ENCODE measurements at places on chromosomes 7 and 10.

DNA sequence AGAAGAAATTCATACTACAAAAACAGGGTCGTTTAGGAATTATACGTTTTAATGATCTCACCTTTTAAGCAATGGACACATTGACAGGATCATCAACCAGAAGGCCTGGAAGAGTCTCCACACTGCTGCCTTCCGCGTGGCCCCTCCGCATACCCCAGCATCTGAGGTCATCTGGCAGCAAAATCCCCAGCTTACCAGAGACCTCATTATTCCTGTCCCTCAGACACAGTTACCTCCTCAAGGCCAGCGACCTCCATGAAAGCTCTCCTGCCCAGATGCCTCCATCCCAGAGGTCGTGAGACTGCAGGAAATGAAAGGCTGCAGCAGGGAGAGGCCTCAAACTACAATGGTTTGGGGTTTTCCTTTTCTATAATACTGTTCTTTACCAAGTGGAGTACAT, 14.8 kb upstream of the GSAP start:
- DNase-seq, result no peak

GRCh38 chr10:69044546-69044945, 43.4 kb upstream of the SRGN start:
- no peak for DNase-seq

DNA sequence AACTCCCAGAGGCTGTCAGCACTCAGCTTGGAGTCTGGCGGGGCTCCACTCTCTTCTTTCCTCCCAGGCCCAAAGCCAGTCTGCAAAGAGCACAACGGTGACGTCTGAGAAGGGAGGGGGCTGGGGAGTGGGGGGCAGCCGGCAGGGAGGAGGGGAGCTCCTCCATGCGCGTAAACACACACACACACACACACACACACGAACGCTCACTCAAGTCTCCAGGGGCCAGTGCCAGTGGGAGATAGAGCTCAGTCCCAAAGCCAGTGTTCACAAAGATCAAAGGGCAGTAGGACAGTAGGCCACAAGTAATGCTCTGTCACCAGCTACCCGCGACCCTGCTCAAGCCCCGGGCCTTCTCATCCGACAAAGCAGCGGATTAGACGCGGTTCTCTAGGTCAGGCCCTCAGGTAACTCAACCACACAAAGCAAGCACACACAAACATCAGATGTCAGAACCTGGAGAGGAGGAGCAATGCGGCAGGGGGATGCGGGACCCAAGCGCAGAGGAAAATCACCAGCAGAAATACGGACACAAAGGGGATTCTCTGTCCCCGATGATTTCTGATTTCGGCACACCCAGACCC, 19.9 kb downstream of the TCAF1 start:
- no peak for DNase-seq

DNA sequence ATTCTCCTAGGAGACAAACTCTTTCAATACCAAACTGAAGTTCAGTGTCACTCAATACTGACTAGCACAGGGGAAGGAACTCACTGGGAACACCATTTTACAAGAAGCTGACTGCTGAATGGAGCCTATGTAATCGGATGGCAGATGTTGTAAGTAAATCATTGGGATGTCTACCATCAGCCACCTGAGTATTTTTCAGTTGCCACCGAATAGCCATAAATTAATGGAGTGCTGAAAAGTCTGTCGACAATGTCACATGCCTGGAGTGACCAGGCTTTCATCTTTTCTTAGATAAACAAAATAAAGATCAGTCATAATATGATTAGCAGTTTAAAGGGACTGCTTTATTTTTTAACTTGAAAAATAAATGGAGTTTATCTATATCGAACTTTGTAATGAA, 145.9 kb upstream of the SEMA3E start:
- no peak for DNase-seq

- DNase-seq, result no peak
Measured at GRCh38 chr10:77926566-77927401, at the start of gene DLG5. DLG5 (minus strand) TSS chr10:77926755; CDS start chr10:77926520, 235 bp downstream.

- DNase-seq, result no peak
Measured at GRCh38 chr7:47786557-47787248, 161.6 kb downstream of the PKD1L1 start.

DNA sequence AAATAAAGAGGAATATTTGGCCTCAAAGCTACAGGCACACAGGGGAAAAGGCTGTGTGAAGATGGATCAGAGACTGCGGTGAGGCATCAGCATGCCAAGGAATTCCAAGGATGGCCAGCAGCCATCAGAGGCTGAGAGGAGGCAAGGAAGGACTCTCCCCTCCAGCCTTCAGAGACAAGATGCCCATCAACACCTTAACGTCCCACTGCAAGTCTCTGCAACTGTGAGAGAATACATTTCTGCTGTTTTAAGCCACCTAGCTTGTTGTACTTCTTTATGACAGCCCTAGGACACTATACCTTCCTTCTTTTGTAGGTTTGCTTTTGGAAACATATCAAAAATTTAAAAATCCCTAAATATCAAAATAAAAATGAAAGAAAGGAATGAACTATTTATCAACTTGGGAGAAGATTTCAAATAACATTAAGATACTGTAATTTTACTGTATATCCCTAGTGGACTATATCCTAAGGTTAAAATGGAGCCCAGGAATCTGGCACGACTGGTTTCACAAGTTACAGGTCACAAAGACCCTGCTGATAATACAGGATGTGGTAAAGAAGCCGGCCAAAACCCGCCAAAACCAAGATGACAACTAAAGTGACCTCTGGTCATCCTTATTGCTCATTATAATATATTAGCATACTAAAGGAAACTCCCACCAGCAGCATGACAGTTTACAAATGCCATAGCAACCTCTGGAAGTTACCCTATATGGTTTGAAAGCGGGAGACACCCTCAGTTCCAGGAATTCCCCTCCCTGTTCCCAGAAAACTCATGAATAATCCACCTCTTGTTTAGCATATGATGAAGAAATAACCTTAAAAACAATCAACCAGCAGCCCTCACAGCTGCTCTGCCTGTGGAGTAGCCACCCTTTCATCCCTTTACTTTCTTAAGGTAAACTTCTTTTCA, 185.2 kb downstream of the AVL9 start:
- no peak for DNase-seq

DNA sequence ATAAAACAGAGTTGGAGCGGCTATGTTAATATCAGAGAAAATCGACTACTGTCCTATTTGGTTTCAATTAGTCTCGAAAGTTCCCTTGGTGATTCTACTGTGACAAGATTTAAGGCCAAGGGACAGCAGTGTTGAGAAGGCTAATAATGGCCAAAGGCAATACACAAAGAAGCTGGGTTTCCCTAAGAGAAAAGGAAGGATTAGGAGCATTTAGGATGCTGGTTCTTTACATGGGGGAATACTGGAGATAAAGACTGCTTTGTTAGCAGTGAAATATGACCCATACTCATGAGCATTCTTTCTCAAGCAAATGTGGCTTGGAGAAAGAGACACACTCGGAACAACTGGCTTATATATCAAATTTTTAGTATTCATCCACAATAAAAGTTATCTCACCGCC, 32.2 kb downstream of the IQUB start:
- no peak for DNase-seq

- no peak for DNase-seq
Measured at GRCh38 chr10:79413196-79413595, 32.2 kb downstream of the ZCCHC24 start.

DNA sequence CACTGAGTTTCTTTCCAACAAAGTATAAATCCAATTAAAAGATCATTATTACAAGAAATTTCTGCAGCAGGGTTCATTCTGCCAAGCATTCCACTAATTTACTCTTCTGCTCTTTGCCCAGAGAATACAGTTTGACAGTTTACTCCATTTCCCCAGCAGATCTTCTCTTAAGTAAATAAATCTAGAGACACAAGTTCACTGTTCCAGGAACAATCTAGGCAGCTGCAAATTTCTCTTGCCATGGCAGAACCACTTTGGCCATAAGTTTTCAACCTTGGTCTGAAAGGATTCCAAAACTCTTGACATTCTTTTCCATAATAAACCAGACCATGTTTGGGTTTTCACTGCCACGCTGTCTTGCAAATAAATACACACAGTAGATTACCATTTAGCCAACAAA, 11.5 kb downstream of the RGS10 start:
- DNase-seq, result no peak
